Stimulated activated CD4-positive, alpha-beta T cell treated with anti-CD3 and anti-CD28 coated beads, Interleukin-2, amount 100 ng/mL, for 24 hours (primary cell): ENCODE measurements at places on chromosomes 7 and 10.

DNA sequence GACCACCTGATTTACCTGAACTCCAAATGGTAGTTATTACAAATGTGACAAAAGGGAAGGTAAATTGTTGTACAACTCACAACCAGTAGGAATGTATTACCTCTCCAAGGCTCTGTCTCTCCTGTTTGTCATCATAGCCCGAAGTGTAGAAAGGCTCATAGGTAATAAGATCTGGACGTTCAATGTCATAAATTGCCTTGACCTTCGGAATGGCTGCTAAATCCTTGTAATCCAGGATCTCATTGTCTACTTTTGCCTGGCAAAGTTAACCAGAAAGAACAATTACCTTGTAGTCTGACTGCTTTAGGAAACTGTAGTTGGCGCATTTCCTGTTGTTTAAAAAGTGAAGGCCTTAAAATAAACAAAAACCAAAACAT is 68.6 kb upstream of the AFAP1L2 start:
- DNase-seq, result no peak

DNA sequence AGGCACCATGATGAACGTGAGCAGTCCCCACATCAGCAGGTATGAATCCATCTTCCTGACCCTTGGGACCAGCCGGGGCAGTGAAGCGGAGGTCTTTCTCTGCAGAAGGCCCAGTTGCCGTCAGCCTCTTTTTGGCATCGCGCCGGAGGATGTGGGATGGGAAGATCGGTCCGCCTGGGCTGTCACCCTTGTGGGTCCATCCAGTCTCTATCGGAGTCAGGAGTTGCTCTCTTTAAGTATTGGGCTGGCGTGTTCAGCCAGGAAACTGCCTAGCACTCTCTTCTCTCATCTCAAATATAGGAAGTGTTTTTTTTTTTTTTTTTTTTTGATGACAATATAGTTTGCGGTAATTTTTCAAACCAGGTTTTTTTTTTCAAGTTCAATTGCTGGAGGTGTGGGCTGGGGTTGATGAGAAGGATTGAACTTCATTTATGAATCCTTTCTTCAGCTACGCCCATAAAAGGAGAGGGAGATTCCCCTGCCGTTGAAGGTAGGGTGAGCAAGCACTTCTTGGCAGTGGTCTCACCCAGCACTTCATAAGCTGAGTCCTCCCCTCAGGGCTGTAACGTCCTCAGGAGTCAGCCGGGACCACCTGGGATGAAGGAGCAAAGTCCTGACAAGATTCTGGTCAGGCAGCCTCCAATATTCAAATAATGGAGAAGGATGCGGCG is at the start of gene IL2RA:
IL2RA (minus strand) TSS at position 267 of the 671 bp plus-strand sequence; CDS start at position 51, 216 bp downstream.
- DNase-seq, result peak; percentile 79

DNA sequence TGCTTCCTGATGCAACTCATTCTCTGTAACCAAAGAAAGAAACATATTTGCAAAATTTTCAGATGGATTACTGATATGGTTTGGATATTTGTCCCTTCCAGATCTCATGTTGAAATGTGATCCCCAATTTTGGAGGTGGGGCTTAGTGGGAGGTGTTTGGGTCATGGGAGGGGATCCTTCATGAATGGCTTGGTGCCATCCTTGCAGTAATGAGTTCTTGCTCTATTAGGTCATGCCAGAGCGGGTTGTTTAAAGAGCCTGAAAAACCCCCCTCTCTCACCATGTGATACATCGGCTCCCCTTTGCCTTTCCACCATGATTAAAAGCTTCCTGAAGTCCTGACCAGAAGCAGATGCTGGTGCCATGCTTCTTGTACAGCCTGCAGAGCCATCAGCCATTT is 43.8 kb upstream of the PRKG1 start:
- DNase-seq, result no peak

DNA sequence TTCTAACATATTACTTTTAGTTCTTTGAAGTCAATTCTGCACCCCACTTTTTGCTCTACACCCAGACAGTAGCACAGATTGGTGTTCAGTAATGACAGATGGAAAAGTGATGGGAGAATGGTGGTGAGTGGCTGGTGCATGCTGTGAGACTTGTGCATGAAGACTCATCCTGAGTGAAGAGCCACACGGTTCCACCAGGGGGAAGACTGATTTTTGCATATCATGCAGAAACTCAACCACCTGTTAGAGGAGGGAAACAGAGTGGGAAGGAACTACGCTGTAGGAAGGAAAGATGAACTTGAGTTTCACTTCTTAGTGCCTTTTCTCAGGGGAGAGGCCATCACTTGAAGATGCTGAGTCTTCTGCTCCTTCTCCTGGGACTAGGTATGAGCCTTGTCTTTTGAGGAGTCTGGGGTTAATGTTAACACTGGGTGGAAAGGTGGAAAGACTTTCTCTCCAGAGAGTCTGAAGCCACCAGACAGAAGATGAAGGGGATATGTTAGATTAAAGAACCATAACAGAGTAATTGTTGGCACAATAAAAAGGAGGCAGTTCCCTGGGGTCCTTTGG is 9.3 kb upstream of the PRSS1 start:
- no peak for DNase-seq

DNA sequence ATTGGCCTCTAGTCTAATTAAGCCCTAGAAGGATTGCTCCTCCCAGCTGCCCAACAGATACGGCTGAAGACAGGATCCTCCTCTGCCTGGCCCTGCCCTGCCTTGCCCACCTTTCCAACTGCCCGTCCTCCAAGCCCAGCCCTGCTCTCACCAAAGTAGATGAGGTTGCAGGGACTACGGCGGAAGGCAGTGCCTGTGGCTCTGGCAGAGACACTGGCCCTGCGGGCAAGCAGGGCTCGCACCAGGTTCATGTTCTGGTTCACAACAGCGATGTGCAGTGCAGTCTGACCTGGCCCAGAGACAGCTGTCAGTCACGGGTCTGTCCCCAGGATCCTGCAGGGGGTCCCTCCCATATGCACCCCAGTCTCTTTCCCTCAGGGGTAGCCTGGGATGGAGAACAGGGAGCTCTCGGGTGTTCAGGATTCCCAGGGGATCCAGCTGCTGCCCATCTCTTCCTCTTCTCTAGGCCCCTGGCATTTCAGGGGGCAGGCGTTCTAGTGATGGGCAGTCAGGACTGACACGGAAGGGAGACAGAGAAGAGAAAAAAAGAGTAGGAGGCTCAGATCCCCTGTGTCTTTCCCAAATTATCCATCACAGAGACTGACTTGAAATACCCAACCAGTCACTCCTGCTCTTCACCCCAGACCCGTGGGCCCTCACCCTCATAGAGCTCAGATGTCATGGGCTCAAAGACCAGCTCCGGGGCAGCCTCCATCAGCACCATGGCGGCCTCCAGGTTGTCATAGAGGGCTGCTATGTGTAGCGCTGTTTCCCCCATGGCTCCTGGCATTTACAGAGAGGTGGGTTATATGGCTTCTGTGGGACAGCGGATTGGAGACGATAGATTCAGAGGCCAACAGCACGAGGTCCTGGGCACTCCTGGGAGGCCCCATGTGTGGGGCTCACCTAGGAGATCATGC is 8.3 kb downstream of the TRPV6 start:
- DNase-seq, result no peak

DNA sequence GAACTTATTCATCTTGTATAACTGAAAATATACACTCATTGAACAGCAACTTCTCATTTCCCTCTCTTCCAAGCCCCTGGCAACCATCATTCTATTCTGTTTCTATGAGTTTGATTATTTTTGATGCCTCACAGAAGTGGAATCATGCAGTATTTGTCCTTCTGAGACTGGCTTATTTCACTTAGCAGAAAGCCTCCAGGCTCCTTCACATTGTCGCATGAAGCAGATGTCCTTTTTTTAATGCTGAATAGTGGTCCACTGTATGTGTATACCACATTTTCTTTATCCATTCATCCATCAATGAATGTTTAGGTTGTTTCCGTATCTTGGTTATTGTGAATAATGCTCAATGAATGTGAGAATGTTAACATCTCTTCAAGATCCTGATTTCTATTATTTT is 238.2 kb upstream of the KLF14 start:
- no peak for DNase-seq

DNA sequence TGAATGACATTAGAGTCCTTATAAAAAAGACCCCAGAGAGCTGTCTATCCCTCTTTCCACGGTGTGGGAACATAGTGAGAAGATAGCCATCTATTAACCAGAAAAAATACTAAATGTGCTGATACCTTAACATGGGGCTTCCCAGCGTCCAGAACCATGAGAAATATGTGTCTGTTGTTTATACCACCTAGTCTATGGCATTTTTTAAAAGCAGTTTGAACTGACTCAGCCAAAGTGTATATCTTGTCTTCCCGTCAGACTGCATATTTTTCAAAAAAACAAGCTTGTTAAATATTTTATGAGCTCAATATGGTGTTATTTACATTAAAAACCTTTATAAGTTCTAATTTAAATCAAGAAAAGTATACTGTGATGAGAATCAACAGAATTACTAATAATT is 255.3 kb downstream of the HGF start:
- DNase-seq, result no peak

DNA sequence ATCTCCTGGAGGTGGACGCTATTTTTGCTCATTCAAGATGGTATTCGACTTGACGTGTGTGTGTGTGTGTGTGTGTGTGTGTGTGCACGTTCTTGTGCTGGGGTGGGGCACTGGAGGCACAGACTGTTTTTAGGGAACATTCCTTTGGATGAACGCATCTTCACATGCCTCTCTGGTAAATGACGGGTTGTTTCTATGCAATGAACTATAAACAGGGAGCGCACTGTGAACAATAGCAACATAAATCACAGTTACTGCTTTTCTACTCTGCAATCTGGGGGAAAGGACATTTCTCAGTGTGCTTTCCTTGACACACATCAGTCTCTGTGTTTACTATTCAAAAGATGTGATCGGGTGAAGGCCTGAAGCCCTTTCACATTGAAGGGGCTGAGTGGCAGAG is 120.1 kb upstream of the PITRM1 start:
- no peak for DNase-seq

DNA sequence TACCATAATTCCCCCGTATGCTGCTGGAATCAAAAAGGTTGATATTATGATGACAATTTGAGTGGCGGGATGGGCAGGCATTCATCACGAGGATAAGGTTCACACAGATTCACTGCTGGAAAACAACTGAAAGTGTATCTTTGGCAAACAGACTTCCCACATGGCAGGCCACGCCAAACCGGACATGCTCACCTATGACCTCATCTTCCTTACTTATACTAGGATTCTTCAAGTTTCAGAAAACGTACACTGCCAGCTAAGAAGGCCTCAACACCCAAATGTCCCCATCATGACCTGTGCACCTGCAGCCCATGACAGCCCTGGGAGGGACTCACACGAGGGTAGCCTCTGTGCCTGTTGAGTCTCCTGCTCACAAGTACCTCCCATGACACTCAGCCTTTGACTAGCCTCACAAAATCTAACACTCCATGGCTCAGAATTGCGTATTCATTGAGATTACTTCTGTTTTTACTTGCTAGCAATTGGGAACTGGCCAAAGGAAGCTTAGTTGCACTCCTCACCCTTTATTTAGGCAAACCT is 259.0 kb upstream of the GHITM start:
- DNase-seq, result no peak

- DNase-seq, result no peak
These were observed 130.9 kb downstream of the AGMO start for GRCh38 chr7:15430911-15431310.

DNA sequence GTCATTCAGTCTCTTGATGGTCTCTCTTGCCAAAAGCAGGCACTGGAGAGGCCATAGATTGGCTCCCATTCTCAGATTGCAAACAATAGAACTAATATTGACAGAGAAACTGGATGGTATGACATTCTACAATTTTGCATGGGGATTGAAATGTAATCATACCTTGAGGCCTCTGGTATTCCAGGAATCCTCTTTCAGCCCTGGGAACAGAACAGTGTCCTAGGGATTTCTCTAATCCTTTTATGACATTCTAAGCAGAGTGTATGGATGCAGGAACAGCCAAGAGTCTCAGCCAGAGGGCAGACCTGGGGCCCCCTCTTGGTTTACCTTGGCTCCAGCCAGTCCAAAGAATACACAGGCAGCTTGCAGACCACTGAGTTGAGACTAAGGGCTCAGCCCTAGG is 206.4 kb downstream of the KCNMA1 start:
- no peak for DNase-seq

GRCh38 chr10:122544493-122544892 is 16.1 kb upstream of the DMBT1 start:
- DNase-seq, result no peak

DNA sequence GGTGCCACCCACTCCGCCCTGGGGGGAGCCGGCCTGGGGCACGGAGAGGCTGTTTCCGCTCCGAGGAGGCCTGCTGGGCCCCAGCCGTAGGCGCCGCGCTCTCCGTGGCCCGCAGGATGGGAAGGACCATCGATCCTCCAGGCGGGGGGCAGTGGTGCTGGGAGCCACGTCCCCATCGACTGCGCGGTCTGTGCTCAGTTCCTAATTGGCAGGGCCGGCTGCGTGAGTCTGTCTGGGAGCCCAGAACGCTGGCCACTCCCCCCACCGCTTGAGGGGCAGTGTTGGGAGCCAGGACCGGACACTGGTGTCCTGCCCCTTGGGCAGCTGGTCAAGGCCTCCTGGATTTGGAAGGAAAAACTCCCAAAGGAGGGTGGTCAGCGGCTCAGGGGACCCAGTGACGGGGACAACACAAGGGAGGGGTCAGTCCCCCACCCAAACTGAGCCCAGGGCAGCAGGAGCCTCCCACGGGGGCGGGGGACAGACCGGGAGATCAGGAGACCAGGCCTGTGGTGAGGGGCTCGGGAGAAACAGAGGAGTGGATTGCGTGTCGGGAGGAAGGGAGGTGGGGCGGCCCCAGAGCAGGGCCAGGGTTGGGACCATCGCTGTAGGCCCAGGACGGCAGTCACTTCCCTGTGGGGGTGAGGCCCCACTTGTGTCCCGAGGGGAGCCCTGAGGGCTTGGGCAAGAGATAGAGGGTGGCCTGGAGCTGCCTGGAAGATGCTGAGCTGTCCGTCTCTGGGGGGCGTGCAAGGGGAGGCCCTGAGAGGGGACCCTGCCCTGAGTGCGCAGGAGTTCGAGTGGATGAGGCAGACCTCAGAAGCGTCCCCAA is 89.0 kb downstream of the UNCX start:
- no peak for DNase-seq

GRCh38 chr10:93464776-93465388 is 17.3 kb downstream of the MYOF start:
- no peak for DNase-seq

- no peak for DNase-seq
These were observed 115.6 kb upstream of the CXCL12 start for GRCh38 chr10:44500451-44500850.

DNA sequence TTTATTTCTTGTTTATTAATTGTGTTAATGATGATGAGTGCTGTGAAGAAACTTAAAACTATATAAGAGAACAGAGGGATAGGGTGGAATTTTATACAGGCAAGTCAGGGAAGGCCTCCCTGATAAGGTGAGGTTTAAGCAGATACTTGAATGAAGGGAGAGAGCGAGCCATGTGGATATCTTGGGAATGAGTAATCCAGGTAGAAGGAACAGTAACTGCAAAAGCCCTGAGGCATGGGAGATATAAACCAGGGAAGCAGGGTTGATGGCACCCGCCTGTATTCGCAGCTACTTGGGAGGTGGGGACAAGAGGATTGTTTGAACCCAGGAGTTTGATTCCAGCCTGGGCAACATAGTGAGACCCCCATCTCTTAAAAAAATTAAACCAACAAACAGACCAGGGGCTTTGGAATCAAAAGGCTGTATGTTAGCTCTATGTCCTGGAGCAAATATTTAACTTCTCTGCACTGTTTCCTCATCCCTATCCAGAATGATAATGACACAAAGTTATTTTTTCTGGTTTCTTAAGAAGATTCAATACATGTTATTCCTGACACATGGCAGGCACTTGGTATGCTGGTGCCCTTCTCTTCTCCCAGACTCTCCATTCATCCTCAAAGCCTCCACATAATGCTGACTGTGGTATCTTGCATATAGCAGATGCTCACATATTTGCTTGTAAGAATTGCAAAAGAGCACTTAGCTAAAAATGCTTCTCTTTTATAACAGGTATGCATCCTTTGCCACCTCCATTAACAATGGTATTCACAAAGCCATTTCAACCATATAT is 169.3 kb downstream of the CHN2 start:
- DNase-seq, result no peak
